Right renal pelvis (tissue), 4 donors: ENCODE measurements at places on chromosomes 4 and X.

- no peak for DNase-seq
Measured at GRCh38 chr4:20194123-20195013, 57.3 kb upstream of the SLIT2 start.

DNA sequence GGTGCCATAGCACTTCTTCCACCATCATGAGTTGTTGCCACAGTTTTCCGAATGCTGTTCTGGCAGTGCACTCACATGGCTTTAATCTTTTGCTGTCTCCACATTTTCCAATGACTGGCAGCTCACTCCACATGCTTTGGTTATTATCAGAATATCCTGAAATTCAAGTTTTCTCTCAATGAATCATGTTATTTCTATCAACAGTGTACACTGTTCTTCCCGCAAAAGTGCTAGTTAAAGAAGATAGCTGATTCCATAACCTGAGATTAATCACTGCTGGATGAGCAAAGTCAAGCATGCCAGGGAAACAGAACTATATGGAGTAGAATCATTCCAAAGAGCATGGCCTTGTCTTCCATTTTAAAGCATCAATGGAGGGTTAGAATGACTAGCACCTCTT, 14.6 kb upstream of the IL13RA2 start:
- DNase-seq, result no peak

DNA sequence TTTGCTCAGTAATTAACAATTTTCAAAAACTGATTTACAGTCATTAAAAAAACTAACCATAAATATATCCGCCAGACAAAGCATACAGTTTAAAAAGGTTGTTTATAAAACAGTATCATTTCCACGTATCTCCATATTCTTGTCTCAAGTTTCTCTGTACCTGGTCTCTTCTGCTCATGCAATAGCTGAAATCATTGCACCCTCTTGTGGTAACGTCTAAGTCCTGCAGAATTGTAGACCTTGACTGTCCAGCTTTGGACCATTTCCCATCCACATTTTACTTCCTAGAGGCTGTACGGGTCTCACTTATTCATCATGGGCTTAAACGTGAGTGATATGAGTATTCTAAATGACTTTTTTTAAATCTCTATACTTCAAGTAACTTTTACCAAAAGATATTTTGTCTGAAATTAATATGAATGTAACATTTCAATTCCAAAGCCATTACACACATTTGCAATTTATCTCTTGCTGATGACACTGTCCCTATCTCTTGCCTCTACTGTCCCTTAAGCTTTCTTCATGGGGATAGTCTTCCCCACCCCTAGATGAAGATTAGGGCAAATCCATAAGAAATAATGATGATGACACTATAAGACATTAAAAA, 118.5 kb downstream of the BTC start:
- no peak for DNase-seq

GRCh38 chr4:146041139-146042004, 102.7 kb upstream of the ZNF827 start:
- no peak for DNase-seq

- DNase-seq, result no peak
Measured at GRCh38 chr4:108042927-108043326, 53.2 kb downstream of the HADH start.

DNA sequence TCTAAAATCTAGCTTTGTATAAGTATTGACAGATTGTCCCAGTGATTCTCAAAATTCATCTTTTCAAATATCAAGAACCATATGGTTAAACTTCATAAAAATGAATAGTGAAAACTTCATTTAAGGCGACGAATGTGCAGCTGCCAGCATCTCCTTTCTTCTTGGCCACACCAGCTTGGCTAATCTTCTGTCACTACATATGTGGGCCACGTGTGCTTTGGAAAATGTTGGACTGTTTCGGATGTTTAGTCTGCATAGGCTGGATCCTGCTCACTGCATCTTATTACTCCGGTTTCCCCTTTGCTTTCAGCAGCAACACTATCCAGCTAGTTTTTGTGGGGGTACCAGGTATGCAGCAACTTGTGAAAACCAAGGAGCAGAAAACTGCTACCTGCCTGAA, 221.9 kb downstream of the BMPR1B start:
- no peak for DNase-seq

DNA sequence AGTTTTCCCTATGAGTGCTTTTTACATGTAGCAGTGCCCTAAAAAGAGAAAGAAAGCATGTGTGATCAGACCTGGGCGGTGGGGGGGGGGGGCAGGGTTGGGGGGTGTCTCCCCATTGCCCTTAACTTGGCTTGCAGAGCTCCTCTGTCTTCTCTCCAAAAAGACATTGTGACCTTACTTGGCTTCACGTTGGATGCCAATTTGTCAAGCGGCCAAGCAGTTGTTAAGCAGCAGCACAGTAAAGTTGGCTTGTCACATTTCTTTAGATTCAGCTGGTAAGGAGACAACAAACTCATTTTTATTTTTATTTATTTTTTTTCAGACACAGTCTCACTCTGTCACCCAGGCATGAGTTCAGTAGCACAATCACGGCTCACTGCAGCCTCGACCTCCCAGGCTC, 57.3 kb upstream of the ZNF157 start:
- DNase-seq, result no peak

GRCh38 chr4:66223068-66223703, 552.9 kb upstream of the EPHA5 start:
- DNase-seq, result no peak

DNA sequence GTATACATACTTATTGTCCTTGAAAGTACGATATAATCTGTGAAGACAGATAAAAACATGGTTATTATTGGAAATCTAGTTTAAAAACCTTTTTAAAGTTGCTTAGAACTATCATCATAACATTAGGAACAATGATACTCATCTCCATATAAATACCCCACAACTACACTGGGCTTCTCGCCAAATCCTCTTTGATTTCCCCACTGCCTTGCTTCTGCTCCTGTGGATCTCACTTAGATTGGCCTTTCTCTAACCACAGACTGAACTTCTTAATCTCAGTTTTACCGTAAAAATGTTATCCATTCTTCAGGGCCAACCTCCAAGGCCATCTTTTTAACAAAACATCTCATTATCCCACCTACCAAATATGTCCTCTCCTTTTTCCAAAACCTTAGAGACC, 77.6 kb downstream of the PRKG2 start:
- no peak for DNase-seq

GRCh38 chr4:145176641-145177432, 3.6 kb downstream of the OTUD4 start:
- DNase-seq, result no peak

DNA sequence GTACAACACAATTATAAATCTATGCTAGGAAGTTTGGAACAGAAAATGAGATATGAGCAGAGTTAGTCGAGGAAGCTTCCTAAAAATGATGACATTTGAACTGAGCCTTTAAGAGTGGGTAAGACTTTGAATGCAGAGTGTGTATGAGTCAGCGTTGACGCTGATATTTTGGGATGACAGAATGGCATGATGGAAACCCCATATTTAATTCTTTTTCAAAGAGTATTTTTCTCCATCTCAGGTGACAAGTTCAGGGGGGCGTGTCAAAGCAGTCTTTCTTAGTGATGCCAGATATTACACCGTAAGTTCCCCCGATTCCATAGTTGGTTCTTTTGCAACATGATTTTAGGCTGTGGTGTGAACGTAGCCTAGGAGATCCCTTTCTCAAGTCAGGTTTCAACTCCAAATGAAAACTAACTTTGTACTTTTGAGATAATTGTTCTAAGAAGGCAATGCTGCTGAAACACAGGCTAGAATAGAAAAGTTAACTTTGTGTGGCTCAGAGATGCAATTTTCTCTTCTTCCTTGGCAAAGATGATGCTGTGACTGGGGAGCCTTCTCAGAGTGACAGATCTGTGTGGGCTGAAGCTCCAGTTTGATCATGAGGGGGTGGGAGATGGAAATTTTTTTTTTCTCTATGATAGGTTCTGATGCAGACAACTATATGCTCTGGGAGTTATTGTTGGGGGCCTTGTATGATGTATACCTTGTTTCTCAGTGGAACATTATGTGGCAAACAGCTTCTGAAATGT, 59.2 kb downstream of the GLUD2 start:
- no peak for DNase-seq

- DNase-seq, result no peak
Measured at GRCh38 chr4:118018381-118019145, 15.7 kb upstream of the NDST3 start.
